ENCODE measurements at places on chromosomes 4 and X.
A peak's percentile ranks its signal among the peaks of the same experiment; 100 is the strongest.

DNA sequence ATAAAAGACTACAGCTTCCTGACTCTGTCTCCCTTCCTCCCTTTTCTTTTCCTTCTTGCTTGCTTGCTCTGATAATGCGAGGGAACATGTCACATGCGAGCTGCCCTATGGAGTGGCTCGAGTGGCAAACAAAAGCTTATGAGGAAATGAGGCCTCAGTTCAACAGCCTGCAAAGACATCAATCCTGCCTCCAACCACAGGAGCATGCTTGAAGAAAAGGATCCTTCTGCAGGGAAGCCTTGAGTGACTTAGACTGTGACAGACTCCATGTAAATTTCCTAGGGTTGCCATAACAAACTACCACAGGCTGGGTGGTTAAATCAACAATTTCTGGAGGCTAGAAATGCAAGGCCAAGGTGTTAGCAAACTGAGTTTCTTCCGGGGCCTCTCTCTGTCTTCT, 152.5 kb downstream of the NR3C2 start:
- no peak for DNase-seq

DNA sequence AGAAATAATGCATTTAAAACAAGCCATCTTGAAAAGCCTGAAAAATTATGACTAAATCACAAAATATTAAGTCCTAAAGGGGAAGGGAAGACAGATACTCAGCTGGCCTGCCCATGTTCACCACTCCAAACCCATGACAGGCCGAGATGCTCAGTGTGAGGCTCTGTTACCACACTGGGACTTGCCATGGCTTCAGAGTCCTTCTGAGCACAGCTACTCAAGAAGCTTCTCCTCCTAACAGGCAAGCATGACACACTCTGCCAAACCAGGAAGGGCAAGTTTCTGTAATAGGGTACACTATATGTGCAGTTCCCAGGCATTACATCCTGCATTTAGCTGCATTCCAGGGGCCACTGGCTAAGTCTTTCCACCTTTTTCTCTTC, 34.0 kb upstream of the CYBB start:
- no peak for DNase-seq

DNA sequence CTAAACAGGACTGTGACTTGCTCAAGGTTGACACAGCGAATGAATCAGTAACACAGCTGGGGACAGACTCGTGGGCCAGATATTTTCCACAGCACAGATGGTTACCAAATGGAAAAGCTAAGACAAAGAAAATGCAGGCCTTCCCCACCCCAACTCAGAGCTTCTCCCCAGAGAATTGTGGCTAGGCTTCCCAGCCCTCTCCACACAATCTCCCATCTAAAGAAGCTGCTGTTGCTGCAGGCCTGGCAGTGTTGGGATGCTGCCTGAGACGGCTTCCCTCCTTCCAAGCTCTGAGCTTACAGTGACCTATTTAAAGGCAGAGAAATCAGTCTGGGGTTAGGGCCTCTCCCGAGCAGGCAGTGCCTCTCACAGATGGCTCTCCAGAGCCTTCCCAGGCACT, 46.5 kb upstream of the PGRMC1 start:
- DNase-seq = no peak

- no peak for DNase-seq
These were observed 49.6 kb downstream of the HPF1 start for GRCh38 chr4:169707958-169708643.

DNA sequence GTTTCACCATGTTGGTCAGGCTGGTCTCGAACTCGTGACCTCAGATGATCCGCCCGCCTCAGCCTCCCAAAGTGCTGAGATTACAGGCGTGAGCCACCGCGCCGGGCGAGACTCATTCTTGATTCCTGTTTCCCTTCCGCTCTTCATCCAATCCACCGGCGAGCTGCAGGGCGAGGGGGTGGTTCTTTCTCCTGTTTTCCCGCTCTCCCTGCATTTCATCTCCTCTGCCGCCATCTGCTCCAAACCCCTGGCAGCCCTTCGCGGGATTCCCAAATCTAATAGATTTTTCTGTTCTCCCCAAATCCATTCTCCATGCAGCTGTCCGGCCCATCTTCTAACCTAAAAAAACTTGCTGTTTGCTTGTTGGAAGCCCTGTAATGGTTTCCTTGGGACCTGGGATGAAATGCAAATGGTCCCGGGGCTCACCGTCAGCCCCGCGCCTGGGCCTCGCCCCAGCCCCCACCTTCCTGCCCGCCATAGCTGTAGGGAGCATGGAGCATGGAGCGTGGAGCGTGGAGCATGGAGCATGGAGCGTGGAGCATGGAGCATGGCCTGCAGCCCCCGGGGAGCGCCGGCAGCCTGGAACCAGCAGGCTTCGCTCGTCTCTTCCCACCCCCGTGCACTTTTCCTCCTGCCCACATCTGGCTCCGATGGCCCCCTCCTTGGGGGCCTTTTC, 1.1 kb downstream of the ZFP42 start:
- DNase-seq = peak; percentile 81

DNA sequence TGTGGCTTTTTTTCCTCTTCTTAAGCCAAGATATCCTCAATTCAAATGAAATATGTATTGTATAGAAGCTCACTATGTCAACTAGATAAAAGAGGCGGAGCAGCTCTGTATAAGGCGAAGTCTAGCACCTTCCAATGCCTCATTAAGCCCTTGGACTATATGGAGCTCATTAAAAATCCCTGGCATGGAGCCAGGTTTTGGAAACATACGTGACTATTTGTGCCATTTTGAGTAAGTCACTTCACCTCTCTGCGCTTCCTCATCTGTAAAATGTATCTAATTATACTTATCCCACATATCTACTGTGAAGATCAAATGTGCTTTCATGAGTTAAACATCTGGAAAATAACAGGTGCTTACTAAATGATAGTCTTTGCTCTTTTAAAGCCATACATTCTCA, 57.2 kb downstream of the YIPF6 start:
- no peak for DNase-seq

DNA sequence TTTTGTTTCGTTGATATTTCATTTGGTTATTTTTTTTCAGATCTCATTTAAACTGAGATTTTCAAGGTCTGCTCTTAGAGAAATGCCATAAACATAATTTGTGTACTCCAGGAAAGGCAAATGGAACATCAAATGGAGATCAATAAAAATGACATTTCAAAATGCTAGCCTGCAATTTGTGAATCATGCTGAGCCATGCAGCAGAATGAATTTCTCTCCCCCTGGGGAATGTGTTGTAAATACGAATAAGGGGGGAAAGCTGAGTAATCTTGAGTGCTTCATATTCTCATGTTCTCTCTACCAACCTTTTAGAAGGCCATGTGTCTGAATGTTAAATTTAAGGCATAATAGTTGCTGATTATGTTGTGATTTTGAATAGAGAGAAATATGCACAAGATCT, 7.8 kb downstream of the ZCCHC4 start:
- no peak for DNase-seq

- no peak for DNase-seq
These were observed 192.1 kb downstream of the SPRY1 start for GRCh38 chr4:123588631-123589241.

GRCh38 chrX:138771047-138771446, 59.5 kb upstream of the FGF13 start:
- DNase-seq = no peak

- DNase-seq = no peak
These were observed 15.4 kb downstream of the STOX2 start for GRCh38 chr4:183920512-183920911.

GRCh38 chrX:80578517-80579105, 158.4 kb downstream of the TENT5D start:
- peak; percentile 18 for DNase-seq

- no peak for DNase-seq
These were observed 141.4 kb downstream of the PTTG2 start for GRCh38 chr4:38101563-38101962.

- no peak for DNase-seq
These were observed 493.0 kb downstream of the TLL1 start for GRCh38 chr4:166366012-166366411.

- peak; percentile 29 for DNase-seq
These were observed 69.5 kb downstream of the PDE5A start for GRCh38 chr4:119559044-119559647.

GRCh38 chr4:15488136-15488535, 18.5 kb downstream of the CC2D2A start:
- no peak for DNase-seq

- DNase-seq = no peak
These were observed 1.7 kb downstream of the DOCK11 start for GRCh38 chrX:118497180-118497818.

- DNase-seq = no peak
These were observed 312.0 kb downstream of the PDGFC start for GRCh38 chr4:156659570-156659969.

GRCh38 chr4:101931619-101932018, 141.1 kb downstream of the BANK1 start:
- no peak for DNase-seq

DNA sequence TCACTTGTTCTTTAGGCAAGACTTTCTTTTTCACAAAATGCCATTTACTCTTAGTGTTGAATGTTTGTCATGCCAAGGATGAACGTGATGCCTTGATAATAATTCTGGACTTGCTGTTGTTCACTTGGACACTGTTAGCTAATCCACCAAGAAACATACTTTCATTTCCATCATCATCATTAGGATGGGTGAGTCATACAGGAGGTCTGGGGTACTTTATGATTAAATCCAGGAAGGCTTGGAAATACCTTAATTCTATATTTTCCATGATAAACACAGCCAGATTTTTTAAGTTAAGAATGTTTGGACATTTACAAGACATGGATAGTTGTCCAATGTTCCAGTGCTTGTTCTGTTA, 260.7 kb upstream of the GIMD1 start:
- DNase-seq = no peak

DNA sequence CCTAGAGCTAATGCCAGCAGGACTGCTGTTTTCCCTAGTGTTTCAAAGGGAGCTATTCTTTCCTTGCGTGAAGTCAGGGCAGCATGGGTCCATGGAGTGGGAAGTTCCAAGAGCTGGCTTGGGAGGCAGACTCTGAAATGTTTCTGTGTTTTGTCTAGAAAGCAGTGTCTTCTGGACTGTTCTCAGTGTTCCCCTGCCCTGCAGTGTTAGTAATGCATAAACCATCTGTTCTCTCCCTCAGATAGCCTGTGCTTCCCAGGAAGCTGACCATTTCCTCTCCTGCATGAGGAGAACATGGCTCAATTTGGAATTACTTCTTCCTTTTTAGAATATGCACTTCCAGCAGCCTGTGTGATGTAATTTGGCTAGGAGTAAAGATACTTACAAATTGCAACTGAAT, 116.7 kb upstream of the CXCL13 start:
- DNase-seq = no peak

DNA sequence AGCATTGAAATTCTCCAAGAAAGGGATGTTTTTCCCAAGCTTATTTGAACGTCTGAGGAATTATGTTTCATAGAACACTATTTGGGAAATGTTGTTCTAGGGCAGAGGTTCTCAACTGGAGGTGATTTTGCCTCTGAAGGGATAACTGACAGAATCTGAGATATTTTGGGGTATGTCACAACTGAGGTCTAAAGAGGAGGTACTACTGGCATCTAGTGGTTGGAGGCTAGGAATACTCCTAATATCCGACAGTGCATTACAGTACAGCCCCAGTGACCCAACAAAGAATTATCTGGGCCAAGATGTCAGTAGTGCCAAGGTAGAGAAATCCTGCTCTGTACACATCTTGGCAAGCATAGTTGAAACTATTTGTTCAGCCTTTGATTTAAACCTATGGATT, 6.4 kb downstream of the HSPA4L start:
- peak; percentile 22 for DNase-seq

GRCh38 chr4:139556071-139556723, at the start of gene SETD7:
Gene SETD7, minus strand, starts transcription at chr4:139556219. Its CDS starts 82 bp downstream, at chr4:139556137.
- DNase-seq = peak; percentile 76

DNA sequence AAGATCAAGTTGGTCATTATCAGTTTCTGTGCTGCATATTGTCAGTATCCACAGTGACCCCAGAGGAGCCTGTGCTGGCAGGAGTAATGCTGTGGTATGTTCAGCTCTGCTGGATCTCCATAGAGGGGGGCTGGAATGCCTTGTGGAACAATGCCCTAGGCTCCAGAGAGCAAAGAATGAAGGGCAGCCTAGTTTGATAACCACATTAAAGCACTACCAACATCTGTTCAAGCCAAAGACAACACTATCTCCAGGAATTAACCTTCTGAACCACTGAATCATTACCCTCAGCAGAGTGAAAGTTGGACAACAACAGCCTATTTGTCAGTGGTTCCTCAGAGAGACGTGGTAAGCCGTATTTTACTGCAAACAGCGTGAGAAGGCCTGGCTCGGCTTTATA, 192.3 kb upstream of the CXorf66 start:
- DNase-seq = no peak

DNA sequence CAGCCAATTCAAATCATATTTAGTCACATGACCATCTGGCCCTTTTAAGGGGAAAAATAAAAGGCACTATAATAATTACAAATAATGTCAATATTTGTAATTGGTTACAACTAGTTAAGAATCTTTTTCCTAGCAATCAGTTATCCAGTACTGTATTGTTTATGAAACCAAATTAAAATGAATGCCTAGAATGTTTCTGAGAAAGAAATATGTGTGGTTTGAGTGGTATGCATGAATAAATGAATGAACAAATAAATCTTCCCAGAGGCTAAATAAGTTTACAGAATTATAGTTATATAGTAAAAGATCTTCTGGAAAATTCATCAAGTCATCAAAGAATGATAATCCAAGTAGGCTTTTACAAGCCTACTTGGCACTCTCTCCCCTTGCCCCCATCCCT, 55.8 kb upstream of the F8A3 start:
- DNase-seq = no peak

DNA sequence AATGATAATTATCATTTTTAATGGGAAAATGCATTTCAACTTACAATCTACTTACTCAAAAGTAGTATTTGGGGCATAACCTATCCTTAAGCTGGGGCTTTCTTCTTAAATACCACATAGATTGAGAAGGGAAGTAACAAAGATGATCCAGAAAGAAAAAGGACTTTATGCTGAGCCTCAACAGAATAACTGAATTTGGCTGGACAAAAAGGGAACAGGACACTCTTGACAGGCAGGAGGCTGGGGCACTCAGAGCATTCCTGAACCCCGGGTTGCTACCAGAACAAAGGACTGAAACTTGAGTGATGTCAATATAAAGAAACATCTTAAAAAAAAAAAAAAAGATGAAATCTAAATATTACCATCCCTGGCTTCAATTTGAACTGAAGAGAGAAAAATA, 23.9 kb downstream of the RELL1 start:
- DNase-seq = no peak

- DNase-seq = no peak
These were observed 5.6 kb upstream of the AMOT start for GRCh38 chrX:112846187-112846586.

- peak; percentile 85 for DNase-seq
These were observed at the start of gene ING2 for GRCh38 chr4:183504930-183505610. Gene ING2, plus strand, starts transcription at chr4:183505058. Its CDS starts 138 bp downstream, at chr4:183505196.

DNA sequence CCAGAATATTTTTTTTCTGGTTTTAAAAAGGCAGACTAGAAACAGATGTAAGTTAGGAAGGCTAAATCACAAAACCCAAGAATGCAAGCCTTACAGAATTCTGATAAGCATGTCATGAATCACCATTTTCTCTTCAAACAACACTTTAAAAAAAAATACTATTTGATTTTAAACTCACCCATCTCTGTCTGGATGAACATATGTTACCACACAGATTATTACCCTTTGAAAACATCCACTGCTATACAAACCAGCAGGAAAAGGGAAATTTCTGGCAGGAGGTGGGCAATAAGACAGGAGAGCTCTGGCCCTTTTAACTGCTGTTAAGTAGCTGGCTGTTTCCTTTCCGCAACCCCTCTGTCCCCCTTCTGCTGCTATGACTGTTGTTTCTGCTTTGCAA, 317.7 kb upstream of the NOCT start:
- no peak for DNase-seq
